Activated CD4-positive, alpha-beta T cell treated with anti-CD3 and anti-CD28 coated beads for 48 hours (primary cell): ENCODE measurements at places on chromosomes 1 and 21.

DNA sequence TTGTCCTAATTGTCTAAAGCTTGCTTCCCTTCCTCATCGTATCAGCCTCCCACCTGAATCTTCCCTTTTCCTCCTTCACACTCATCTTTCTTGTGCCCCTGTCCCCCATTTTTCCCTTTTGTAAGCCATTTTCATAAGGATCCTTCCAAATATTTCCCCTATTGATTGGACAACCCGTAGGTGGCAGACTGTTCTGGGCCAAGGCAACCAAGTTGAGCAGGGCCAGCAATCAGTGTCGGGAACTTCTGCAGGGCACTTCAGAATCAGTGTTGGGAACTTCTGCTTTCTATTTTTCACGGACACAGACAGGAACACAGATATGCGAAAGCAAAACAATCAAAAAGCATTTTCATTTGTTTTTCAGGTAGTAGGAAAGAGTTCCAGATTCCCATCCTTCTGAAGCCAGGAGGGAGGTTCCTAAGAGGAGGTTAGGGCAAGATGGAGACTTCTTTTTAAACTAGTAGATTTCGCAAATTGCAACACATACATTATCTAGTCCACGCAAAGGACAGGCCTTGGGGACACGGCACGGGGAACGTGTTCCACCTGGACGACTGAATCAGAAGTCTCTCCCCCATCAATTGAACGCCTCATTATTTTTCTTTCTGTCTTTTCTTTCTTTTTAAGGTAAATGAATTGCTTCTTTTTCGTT lies 691 bp upstream of the MPZL1 start:
- no peak for DNase-seq

DNA sequence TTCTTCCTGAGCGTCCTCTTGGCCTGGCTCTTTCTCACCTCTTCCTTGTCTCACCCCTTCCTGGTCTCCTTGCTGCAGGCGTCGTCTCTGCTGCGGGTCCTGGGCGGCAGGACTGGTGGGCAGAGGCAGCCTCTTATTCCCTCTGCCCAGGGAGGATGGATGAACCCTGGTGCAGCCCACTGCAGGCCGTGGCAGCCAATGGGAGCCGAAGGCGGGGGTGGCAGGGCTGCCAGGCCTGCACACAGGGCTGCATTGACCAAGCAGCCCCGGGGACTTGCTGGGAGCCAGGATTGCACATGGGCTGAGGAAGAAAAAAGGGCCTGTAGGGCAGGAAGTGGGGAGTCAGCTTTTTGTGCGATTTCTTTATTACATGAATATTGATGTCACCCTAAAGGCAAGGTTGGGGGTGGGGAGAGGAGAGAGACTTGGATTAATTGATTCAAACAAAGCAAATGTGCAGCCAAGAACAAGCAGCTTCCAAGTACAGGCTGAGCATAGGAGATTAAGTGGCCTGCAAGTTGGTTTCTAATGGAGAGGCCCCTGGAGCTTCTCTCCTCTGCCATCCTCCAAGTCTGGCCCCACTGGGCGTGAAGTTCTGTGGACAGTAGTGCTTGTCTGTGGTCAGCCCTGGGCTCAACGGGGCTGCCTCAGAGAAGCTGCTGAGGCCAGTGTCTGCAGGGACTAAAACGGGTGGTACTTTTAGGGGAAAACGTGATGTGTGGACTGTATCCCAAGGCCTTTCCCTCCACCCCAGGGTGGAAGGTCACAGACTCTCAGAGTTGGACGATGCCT lies at the start of gene S100B:
Gene S100B (minus strand): TSS at position 108 of the 792 bp plus-strand sequence. CDS start 2,667 bp downstream, outside the sequence.
- DNase-seq: no peak

- no peak for DNase-seq
These were observed 15.1 kb downstream of the VCAM1 start for GRCh38 chr1:100734676-100735075.

GRCh38 chr1:35506960-35507912 lies 50.0 kb downstream of the KIAA0319L start:
- DNase-seq: no peak

GRCh38 chr1:186763107-186763506 lies 65.6 kb upstream of the PLA2G4A start:
- DNase-seq: no peak

DNA sequence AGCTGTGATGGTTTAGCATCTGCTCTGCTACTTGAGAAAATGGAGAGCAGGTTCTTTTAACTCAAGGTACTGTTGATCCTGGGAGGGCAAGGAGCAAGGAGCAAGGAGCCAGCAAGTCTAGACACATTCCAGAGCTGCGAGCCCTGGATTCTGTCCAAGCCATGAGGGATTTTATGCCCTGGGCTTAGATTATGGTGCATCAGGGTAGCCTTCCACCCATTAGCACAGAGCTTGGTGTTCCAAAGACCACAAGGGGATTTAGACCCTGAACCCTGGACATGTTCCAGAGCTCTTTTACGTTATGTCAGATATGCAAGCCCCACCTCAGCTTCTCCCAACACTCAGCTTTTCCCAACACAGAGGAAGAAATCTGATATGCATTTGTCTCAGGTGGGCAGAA lies 2.0 kb upstream of the OR14I1 start:
- no peak for DNase-seq

GRCh38 chr1:85943526-85943925 lies 213.0 kb downstream of the COL24A1 start:
- no peak for DNase-seq

GRCh38 chr1:23869051-23869450 lies 961 bp upstream of the FUCA1 start:
- no peak for DNase-seq

- DNase-seq: no peak
These were observed 33.1 kb downstream of the ZMYND12 start for GRCh38 chr1:42422737-42423136.

DNA sequence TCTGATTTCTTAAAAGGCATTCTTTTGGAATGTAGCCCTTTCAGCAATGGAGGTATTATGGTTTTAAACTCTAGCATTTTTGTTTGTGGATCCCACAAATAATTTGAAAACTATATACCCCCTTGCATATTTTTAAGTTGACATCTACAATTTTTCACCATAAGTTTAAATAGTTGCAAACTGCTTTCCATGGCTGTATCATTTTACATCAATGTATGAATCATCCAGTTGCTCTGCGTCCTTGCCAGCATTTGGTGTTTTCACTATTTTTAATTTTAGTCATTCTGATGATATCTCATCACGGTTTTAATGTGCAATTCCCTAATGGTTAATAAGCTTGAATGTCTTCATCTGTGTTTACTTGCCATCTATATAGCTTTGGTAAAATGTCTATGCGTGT lies 20.7 kb downstream of the DIPK1A start:
- DNase-seq: no peak

DNA sequence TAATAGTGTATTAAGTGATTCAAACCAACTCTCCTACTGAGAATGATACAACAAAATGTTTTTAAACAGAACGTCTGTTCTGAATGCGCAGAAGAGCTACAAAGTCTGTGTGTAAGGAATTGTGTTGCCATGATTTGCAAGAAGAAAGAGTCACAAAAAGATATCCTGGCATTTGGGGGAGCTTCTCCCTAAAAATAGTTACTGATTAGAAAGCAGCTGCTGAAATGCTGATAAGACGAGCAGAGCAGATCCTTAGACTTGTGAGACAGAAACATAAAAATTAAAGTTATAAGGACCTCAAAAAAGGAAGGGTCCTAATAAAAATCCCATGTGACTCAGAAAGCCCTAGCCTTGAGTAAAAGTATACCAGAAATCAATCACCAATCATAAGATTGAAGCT lies 54.9 kb upstream of the CRB1 start:
- DNase-seq: no peak

DNA sequence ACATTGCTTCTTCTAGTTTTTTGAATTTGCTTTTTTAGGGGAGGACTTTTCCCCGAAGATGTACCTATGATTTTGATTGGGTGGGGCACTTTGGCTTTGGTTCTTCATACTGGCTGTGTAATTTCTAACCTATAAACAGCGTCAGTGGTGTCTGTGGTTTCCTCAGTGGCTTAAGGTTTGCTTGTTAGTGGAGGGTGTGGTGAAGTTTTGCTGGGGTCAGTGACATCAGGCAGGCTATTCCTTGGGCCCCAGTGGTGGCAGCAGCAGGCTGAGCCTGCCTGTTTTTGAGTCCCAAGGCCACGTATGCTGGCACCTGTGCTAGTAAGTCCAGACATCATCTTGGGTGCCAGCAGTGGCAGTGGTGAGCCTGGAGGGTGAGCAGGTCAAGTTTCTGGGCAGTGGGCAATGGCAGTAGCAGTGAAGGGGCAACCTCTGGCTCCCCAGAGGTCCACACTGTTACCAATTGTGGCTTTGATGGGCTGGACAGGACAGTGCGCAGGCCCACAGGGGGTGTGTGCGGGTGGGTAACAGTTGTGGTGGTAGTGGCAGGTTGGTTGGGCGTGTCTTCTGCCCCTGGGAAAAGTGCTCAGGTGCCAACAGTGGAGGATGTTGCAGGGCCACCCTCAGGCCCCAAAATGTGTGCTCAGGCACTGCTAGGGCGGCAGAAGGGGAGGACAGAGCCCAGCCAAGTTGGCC lies 54.9 kb upstream of the B3GALT2 start:
- no peak for DNase-seq

DNA sequence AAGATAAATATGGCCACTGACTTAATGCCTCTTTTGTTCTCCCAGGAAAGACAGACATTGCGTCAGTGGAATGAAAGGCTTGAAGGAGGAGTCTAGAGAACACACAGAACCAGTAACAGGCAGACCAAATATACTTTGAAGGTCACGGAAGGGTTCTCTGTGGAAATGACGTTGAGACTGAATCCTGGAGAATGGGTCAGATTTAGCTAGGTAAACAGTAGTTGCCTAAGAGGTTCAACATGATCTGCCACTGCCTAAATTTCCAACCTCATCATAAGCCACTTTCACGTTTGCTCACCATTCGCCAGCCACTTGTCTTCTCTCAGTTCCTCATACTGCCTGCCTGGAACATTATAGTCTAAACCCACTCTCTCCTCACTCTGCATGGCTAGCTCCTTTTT lies 20.5 kb downstream of the PLA2G4A start:
- DNase-seq: no peak

DNA sequence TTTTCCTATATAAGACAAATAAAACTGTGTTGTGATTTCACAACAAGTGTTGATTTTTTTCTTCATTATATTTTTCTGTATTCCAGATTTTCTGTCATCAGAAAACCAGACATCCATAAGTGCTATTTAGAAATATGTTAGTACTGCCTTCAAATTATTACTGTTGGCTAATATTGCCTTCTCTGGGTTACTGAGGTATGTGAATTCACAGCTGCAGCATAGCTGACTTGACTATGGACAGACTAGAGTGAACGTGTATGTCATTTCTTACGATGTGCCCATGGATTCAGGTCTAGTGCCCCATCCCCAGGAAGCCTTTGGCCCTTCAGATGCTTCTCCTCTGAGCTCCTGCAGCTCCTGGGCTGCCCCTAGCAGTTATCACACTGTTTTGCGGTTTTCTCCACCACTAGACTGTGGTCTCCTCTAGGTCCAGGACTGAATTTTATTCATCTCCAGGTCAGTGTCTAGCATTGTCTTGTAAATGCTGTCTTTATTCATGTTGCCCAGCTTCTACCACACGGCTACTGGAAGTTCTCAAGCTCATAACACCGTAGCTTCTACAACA lies 118.5 kb downstream of the FGGY start:
- no peak for DNase-seq

DNA sequence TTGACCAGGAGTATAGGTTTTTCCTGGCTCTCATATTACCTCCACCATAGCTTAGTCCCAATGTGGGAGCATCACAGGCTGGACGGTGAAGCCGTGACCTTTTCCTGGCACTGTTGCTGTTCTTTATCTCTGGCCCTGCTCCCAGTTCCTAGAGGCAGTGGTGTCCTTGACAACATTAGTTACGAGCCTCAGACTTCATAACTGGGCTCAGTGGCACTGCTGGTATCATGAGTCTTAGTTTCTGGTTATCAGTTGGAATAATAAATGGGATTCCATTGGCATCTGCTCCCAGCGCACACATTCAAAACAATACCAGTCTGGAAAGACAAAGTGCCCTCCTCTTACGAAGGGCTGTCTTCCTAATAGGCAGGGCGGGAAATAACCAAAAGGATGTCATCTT lies 8.0 kb downstream of the RNPEP start:
- no peak for DNase-seq

GRCh38 chr1:233143241-233143640 lies 152.3 kb downstream of the PCNX2 start:
- no peak for DNase-seq

DNA sequence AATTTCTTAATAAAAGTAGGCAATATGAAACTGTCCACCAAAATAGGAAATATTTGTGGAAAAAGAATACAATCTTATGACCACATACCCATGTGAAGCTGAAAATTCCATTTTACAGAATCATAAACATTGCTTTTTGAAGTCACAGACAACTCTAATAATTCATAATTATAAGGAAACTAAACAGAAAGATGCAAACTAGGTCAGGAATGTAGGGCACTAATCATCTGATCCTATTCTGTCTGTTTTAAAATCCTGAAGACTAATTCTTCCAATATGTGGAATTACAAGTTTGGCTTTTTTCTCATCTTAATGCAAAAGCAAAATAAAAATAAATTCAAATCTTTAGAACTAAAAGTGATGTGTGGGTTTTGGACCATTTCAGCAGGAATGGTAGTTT lies 528.6 kb downstream of the LTN1 start:
- DNase-seq: no peak

DNA sequence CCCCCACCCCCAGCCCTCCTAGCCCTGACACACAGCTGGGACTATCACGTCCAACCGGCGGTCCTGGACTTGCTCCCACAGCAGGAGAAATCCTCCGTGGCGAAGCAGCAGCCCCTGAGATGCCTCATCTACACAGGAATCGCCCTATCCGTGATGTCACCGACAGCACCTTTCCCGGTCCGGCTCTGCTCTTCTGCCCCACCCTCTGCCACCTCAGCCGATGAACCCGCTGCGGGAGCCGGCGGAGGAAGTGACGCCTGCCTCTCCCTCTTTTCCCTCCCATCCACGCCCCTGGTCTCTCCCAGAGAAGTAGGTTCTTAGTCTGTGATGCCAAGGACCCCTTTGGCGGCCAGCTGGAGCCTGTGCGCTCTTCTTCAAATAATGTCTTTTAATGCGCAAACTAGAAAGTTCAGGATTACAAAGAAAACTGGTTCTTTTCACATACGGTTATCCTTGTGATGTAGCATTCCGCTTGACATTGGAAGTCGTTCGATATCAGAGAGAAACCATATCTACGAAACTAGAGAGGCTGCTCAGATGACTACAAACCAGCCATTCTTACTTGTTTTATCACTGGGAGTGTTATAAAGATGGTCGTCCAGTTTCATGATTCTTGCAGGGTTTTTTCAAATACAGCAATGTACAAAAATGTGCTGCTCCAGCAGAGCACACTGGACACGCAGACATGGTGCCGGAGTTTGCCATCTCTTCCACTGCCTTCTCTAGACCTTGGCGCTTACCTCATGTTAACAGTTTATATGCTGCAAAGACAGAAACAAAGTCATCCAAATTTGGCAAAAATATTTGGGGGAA lies 120.3 kb downstream of the PPIAL4G start:
- DNase-seq: peak; percentile 78

GRCh38 chr1:94314222-94314858 lies 77.0 kb upstream of the ARHGAP29 start:
- no peak for DNase-seq

DNA sequence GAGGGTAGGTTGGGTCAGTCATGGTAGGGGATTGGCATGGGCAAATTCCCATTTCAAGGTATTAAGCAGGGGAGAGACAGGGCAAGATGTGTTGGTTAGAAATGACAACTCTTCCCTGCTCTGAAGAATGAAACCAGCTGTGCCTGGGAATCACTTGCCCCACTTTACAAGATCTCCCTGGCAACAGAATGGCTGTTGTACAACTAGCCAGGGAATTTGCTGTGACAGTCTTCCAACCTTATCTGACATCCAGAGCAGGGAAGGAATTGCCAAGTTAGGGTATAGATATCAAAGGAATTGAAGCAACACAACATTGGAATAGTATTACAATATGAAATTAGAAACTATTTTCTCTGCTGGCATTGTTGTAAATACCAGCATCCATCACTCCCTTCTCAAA lies 154.7 kb downstream of the CACNA1E start:
- DNase-seq: no peak
